ENCODE measurements at places on chromosomes 5 and 9. TPM values are rescaled to one million over a fixed set of nuclear protein-coding genes. Genes with fewer than 3 reads are reported as not detected.

The GFI1B gene
- total RNA-seq, result not detected

The INSL4 gene
- total RNA-seq, result not detected

The ZNF883 gene
- total RNA-seq, result 2.2 TPM

The FGF1 gene
- 4.0 TPM for total RNA-seq

The PLPP7 gene
- 7.9 TPM for total RNA-seq

The CTXN3 gene
- not detected for total RNA-seq

The BSPRY gene
- total RNA-seq, result not detected

The OR1Q1 gene
- total RNA-seq, result not detected

The GLRA1 gene
- not detected for total RNA-seq

The PCDHGA2 gene
- total RNA-seq, result 0.89 TPM

The EPB41L4A gene
- total RNA-seq, result 1.00 TPM

The RPS23 gene
- total RNA-seq, result 1,988 TPM

The LRRC19 gene
- total RNA-seq, result not detected

Measured in uterine smooth muscle cell (primary cell).